ENCODE measurements at places on chromosomes 1 and 21.
A peak's percentile ranks its signal among the peaks of the same experiment; 100 is the strongest.

- no peak for DNase-seq
These were observed 774.5 kb upstream of the NEGR1 start for GRCh38 chr1:73056826-73057225.

DNA sequence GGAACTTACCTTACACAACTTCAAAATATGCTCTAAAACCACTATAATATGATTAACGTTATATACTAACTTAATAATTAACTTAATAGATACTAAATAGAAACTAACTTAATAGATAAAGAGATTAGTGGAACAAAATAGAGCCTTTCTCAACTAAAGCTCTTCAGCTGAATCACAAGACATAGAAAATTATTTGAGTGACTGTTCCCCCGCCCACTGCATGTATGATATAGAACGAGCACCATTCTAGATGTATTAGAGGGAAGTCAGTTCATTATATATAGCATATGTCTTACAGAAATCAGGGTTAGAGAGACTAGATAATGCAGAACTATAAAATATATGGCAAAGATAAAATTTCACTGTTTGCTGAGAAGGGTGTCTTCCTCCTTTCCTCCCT lies 16.3 kb downstream of the LYPLAL1 start:
- no peak for DNase-seq

DNA sequence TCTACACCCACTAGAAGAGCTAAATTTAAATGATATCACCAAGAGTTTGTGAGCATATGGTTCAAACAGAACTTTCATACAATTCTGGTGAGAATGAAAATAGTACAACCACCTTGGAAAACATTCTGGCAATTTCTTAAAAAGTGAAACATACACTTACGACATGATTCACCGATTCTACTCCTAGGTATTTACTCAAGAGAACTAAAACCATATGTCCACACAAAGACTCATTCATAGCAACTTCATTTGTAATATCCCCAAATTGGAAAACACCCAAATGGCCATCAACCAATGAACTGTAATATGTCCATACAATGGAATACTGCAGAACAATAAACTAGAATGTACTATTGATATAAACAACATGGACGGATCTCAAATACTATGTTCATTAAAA lies 51.2 kb upstream of the ADAM30 start:
- peak; percentile 93 for DNase-seq

DNA sequence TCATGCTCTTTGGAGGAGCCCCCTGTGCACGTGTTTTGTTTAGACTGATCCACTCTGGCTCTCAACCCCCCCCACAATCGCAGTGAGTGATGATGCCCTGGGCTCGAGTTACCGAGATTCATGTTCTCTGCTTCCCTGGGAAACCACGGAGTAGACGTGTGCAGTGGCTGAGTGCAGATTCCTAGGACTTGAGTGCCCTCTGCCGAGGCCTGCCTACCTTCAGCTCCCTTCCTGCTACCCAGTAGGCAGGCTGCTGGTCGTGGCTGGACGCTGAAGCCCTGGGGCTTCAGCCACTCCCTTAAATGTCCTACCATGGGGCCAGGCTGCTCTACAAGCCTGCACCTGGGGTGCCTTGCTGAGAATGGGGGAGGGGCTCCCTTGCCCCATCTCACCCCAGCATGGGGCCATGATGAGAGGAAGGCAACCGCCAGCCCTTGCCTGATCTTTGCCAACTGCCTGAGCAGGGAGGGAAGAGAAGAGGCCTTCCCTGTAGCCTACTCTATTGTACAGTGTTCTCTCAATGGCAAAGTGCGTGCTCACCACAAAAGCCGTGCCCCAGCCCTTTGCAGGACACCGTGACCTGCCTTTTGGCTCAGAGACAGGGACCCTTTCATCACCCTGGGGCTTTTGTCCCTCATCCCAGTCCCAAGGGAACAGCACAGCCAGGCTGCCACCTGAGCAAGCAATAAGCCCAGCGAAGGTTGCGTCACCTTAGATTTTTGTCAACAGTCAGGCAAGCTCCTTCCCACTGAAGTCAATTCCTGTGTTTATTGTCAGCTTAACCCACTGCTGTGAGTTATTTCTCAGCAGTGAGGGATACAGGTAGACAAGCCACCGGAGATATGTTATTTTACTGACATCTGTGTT lies 4.1 kb upstream of the GRIK3 start:
- DNase-seq, result no peak

GRCh38 chr1:97610748-97611147 lies 310.1 kb downstream of the DPYD start:
- no peak for DNase-seq

GRCh38 chr1:158552296-158552695 lies 1.9 kb downstream of the OR6Y1 start:
- DNase-seq, result no peak

GRCh38 chr21:33512481-33512880 lies 21.0 kb upstream of the DNAJC28 start:
- DNase-seq, result no peak

All from astrocyte (in vitro differentiated cells and primary cell).